ENCODE measurements at places on chromosomes 16 and 17.

- DNase-seq, result no peak
Observed at GRCh38 chr16:70683146-70683944, 2.5 kb downstream of the MTSS2 start.

GRCh38 chr17:66784621-66785364, 50.1 kb upstream of the CACNG5 start:
- no peak for DNase-seq

GRCh38 chr17:70369391-70369790, 200.1 kb downstream of the KCNJ2 start:
- DNase-seq, result no peak

DNA sequence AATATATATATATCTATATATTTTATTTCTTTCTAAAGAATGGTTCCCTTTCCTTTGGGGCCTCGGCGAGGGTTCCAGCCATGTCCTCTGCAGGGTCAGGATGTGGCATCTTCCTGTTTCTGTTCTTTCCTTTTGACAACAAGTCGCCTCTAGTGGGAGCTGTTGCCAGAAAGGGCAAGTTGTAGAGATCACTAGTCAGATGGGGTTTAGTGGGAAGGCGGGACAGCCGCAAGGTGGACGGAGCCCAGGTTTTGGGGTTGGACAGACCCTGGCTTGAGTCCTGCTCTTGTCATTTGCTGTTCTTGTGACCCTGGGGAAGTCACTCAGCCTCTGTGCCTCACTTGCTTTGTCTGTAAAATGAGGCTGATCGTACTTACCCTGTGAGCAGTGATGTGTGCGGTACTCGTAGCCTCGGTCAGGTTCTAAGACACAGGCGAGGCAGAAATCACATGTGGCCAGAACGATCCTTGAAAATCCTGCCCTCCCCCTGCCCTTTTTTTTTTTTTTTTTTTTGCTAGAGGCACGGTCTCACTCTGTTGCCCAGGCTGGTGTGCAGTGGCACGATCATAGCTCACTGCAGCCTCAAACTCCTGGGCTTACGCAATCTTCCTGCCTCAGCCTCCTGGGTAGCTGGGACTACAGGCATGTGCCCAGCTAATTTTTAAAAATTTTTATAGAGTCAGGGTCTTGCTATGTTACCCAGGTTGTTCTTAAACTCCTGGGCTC, 80.1 kb downstream of the ABCC6 start:
- no peak for DNase-seq

DNA sequence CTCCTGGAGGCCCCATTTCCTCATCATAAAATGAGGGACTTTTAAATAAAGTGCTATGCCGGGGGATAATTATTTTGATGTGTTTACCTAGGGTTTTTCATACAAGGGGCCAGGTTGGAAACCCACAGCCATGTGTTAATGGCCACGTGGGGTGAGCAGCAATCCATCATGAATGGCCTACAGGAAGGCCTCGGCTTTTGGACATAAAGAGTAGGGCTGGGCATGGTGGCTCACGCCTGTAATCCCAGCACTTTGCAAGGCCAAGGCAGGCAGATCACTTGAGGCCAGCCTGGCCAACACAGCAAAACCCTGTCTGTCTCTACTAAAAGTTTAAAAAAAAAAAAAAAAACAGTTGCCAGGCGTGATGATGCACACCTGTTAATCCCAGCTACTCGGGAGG, 40.3 kb downstream of the MEAK7 start:
- no peak for DNase-seq

Data from NCI-H226 (cell line).